ENCODE measurements at places on chromosomes 7 and 10.
A peak's percentile ranks its signal among the peaks of the same experiment; 100 is the strongest.

DNA sequence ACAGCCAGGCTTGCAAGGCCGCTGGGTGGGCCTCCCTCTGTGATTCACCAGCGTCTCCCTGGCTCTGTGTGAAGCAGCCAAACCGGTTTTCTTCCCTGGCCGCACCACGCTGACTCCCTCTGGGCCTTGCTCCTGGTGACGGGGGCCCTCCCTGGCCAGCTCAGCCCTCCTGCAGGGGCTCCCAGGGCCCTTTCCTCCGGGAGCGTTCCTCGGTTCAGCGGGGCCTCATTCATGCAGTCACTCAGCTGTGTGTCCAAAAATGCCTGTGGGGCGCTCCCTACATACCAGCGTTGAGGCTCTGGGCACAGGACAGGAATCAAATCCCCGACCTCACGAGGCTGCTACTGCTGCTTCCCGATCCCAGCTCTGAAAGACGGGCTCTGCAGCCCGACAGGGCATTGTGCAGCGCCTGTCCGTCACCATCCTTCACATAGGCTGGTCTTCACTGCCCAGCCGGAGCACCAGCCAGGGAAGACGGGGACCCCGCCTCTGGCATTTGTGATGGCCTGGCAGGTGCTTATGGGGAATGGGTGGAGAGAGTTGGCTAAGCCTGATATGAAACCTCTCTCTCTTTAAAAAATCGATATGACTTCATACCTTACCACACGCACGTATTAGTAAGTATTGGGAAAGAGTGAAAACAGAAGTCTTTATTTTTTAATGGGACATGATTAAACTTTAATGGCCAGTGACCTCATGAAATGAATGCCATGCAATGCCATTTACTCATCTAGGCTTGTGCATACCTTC, 110.0 kb upstream of the SHH start:
- DNase-seq = no peak

- DNase-seq = no peak
Observed at GRCh38 chr10:98577578-98577977, 130.8 kb upstream of the HPS1 start.

GRCh38 chr7:127976056-127976737, 55.0 kb downstream of the LRRC4 start:
- DNase-seq = no peak

GRCh38 chr7:55593515-55594318, 21.4 kb upstream of the VOPP1 start:
- peak; percentile 49 for DNase-seq

DNA sequence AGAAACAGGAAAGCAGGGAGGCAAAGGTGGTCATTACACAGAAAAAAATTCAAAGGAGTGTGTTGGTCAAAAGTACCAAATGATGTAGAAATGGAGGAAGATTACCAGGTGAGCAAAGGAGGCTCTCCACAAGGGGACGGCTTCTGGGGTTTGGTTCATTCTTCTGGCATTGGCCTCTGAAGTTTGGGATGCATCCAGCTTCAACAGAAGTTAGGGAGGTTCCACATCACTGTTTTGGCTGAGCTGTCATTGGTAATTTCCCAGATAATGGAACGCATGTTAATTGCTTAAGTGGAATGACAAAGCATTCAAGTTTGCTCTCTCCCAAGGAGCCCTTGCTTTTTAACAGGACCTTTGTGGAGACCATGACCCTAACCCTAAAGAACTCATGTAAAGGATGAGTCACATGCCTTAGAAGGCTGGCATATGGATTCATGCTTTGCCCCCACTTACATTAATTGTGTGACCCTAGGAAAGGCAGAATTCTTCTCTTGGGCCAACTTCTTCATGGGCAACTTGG, 398.6 kb downstream of the GPAM start:
- DNase-seq = no peak

- no peak for DNase-seq
Observed at GRCh38 chr10:126230587-126230986, 157.7 kb downstream of the ADAM12 start.

- DNase-seq = no peak
Observed at GRCh38 chr10:83764666-83765065, 374.6 kb upstream of the GHITM start.

- peak; percentile 6 for DNase-seq
Observed at GRCh38 chr7:116633131-116633988, 38.6 kb upstream of the MET start.

DNA sequence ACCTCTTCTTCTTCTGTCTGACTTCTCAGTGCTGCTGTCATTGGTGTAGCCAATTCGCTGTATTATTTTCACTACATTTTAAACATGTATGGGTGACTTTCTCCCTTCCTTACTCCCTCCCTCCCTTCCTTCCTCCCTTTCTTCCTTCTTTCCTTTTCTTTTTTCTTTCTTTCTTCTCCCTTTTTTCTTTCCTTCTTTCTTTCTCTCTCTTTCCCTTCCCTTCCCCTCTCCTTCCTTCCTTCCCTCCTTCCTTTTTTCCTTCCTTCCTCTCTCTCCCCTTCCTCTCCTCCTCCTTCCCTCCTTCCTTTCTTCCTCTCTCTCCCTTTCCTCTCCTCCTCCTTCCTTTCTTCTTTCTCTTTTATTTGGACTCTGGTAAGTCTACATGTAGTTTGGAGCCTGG, 240.8 kb downstream of the GATA3 start:
- DNase-seq = no peak

GRCh38 chr10:94879214-94879613, 59.2 kb upstream of the CYP2C9 start:
- DNase-seq = no peak

DNA sequence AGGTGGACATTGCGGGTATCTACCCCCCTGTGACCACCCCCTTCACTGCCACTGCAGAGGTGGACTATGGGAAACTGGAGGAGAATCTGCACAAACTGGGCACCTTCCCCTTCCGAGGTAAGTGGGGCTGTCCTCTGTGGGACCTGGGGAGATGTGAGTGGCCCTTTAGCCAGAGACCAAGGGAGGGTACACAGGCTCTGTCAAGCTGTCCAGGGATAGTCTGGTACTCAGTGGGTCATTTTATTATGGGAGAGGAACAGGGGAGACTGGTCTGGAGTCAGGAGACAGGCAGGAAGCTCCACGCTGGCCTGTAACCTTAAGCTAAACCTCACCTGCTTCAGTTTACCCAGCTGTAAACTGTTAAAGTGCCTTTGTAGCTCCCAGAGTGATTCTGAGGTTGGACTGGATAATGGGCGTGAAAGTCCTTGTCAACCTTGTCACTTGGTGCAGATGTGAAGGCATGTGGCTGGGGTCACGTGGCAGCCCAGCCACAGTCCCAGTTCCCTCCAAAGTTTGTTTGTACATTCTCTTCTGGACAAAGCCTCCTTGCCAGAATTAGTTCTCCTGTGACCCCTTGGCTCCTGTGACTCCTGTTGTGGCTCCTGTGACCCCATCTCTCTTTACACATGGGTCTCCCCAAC, 729 bp downstream of the HOGA1 start:
- no peak for DNase-seq

- no peak for DNase-seq
Observed at GRCh38 chr10:23111517-23112286, 16.3 kb downstream of the MSRB2 start.

- no peak for DNase-seq
Observed at GRCh38 chr7:33661430-33662160, 243.7 kb upstream of the BMPER start.

DNA sequence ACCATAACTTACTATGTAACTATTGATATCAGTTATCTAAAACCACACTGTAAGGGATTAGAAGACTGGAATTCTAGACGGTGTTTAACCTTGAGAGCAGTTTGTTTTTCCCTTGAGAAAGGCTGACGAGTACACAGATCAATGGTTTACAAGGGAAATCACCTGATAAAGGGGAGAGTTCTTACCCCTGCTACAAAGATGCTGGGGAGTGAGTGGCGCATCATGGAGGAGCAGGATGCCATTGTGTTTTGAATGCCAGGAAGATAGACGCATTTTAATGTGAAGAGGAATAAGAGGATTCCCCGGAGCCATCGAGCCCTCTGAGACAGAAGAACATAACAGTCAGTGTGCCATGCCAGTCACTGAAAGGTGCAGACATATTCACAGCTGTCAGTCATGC, 145.2 kb downstream of the PKD1L1 start:
- DNase-seq = no peak

- peak; percentile 38 for DNase-seq
Observed at GRCh38 chr10:11017570-11018431, at the start of gene CELF2. TSS of gene CELF2 (plus strand) at chr10:11017872. CDS start at chr10:11018090, 218 bp downstream.

- DNase-seq = no peak
Observed at GRCh38 chr10:80173466-80173865, 31.9 kb downstream of the ANXA11 start.

GRCh38 chr7:84924353-84924752, 262.5 kb downstream of the SEMA3D start:
- DNase-seq = no peak

DNA sequence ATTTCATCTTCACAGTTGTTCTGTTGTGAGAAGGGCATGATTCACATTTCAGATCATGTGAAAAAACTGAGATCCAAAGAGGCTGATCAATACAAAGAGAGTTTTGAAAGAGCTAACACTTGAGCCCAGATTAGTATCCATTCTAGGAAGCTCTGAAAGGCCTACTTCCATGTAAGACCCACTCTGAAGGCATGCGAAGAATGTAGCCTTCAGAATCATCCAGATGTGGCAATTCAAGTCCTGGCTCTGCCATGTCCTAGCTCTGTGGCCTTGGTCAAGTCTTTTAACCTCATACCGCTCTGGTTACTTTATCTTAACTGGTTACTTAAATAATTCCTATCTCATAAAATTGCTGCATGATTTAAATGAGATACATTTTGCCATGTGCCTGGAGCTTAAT, 111.1 kb downstream of the FZD1 start:
- no peak for DNase-seq

DNA sequence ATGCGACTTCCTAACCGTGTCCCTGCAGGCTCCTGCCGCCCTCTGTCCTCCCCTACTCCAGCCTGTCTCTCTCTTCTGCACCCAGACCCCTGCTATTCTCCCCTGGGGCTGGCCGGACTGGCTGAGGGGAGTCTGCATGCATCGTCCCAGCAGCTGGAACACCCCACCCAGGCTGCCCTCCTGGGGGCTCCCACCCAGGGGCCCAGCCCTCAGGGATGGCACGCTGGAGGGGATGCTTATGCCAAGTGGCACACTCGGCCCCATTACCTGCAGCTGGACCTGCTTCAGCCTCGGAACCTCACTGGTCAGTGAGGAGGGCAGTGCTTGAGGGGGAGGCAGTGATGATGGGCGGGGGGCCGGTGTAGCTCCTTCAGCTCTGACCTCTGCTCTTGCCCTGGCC, 21.7 kb upstream of the ZNF467 start:
- DNase-seq = no peak

DNA sequence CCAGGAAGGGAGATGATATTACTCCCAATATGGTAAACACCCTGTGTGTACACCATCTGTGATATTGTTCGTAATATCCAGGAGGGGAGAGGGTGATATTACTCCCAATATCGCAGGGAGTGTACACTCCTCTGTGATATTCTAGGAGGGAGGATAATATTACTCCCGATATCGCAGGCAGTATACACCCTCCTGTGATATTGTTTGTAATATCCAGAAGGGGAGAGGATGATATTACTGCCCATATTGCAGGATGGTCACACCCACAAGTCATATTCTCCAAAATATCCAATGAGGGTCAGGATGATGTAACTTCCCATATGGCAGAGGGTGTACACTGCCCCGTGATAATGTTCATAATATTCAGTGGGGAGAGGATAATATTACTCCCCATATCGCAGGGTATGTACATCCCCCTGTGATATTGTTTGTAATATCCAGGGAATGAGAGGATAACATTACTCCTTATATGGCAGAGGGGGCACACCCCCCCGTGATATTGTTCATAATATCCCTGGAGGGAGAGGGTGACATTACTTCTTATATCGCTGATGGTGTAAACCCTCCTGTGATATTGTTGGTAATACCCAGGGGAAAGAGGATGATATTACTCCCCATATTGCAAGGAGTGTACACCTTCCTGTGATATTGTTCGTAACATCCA, 17.1 kb downstream of the AZGP1 start:
- no peak for DNase-seq

GRCh38 chr7:46369933-46370654, 449.0 kb upstream of the IGFBP3 start:
- no peak for DNase-seq

DNA sequence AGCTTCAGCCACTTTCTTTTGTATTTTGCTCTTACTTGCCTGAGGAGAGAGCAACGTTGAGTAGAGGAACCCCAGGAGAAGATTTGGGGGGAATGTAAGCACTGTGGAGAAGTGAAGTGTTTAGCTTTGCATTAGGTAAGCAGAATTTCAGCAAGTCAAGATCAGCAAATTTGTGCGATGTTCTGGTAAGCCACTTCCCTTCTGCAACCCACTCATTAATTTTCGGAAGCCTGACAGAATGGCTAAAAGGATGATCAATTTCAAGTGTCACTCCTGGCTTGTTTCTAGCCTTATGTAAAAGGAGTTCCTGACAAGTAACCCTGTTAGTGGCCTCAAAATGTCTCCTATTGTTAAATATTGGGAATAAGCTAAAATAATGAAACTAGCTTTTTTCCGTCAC, 48.5 kb upstream of the NXPH1 start:
- DNase-seq = no peak

GRCh38 chr10:107163076-107163855, 1.2 kb downstream of the SORCS1 start:
- DNase-seq = no peak

- DNase-seq = no peak
Observed at GRCh38 chr10:75451831-75452230, 20.4 kb downstream of the LRMDA start.

DNA sequence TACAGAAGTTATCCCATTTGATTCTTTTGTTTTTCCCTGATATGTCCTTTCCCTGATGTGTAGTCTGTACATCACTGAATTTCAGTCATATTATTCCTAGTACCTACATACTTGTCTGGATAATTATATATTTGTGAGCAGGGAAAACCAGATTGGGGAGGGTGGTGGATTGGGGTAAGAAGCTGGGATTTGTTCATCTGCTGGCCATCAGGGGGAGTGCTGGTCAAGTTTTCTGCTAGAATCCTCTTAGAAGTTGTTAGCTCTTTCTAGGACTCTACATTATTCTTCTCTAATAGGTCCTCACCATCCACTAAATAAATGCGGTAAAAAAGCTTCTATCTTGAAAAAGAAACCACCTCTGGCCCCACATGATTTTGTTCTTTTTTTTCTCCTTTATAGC, 232.7 kb upstream of the TAC1 start:
- DNase-seq = no peak

GRCh38 chr10:7561216-7561893, 105.4 kb downstream of the ITIH5 start:
- no peak for DNase-seq

DNA sequence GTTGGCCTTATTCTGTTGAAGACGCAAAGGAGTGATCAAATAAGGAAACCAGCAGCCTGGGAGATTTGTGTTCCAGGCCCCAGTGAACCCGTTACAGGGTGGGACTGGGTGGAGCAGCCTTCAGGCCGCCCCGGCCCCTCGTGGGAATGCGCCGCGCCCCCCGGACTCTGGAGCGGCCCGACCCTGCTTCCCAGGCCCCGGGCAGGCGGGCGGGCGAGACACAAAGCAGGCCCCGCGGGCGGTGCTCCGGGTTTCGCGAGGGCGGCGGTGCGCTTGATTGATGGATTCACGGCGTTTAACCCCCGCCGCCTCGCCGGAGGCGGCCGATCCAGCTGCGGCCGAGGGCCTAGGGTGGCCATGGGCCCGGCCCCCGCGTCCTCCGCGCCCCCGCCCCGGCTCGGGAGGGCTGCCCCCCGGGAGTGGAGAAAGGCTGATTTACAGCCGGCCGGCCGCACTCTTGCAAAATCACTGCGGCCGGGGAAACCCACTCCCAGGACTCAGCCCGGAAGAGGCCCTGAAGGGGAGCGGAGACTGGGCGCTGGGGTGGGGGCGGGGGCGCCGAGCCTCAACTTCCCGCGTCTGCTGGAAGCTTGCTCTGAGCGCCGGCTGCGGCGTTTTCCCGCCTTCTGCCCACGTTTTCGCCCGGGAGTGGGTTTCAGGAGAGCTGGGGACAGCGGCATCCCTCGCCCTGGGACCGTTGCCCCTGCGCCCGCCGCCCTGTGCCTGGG, 299.6 kb upstream of the NFE2L3 start:
- no peak for DNase-seq
